Karpas-422 (cell line): ENCODE measurements at places on chromosomes 2 and 18. TPM values are rescaled to one million over a fixed set of nuclear protein-coding genes. Genes with fewer than 3 reads are reported as not detected.

Gene ABCB11
- total RNA-seq: 0.07 TPM in 1 of 2 replicates, not detected in the other

Gene LIMS2
- total RNA-seq: 0.32 and 0.56 TPM in 2 replicates

Gene THADA
- total RNA-seq: 29.4 and 35.6 TPM in 2 replicates

Gene ALPI
- not detected in 2 replicates for total RNA-seq

Gene CYP26B1
- total RNA-seq: not detected in 2 replicates

Gene UGT1A3
- not detected in 2 replicates for total RNA-seq

Gene CPO
- not detected in 2 replicates for total RNA-seq

Gene KCNE4
- not detected in 2 replicates for total RNA-seq

Gene RABL2A
- total RNA-seq: 17.5 and 38.5 TPM in 2 replicates

Gene GPBAR1
- total RNA-seq: 0.29 and 0.82 TPM in 2 replicates

Gene KCNJ13
- total RNA-seq: 3.8 TPM in 1 of 2 replicates, not detected in the other

Gene CTAGE1
- total RNA-seq: not detected in 2 replicates

Gene ALPP
- not detected in 2 replicates for total RNA-seq

Gene AGBL5
- total RNA-seq: 30.0 and 35.7 TPM in 2 replicates

Gene SERPINB10
- not detected in 2 replicates for total RNA-seq

Gene FABP1
- not detected in 2 replicates for total RNA-seq

Gene PARD6G
- not detected in 2 replicates for total RNA-seq
